A549 treated with AZD2906 at 1 μM for 4 hours (cell line): ENCODE measurements at places on chromosomes 7 and 10. TPM values are rescaled to one million over a fixed set of nuclear protein-coding genes. Genes with fewer than 3 reads are reported as not detected.

Gene ASZ1
- not detected in 5 replicates for total RNA-seq

Gene CYCS
- total RNA-seq, result 226 to 252 TPM (median 232 TPM) in 5 replicates

Gene ZNF365
- total RNA-seq, result 0.83 to 1.00 TPM (median 0.91 TPM) in 5 replicates

Gene SORBS1
- 0.45 to 0.68 TPM (median 0.49 TPM) in 5 replicates for total RNA-seq

Gene LUC7L2
- 36.4 to 40.0 TPM (median 38.8 TPM) in 5 replicates for total RNA-seq

Gene EPDR1
- 74.8 to 78.9 TPM (median 76.1 TPM) in 5 replicates for total RNA-seq
